ENCODE measurements at places on chromosomes 7 and 10. TPM values are rescaled to one million over a fixed set of nuclear protein-coding genes. Genes with fewer than 3 reads are reported as not detected.

SPOCK2 gene
- 174 TPM for polyA plus RNA-seq

MMP21 gene
- not detected for polyA plus RNA-seq

IL6 gene
- not detected for polyA plus RNA-seq

PRKG1 gene
- not detected for polyA plus RNA-seq

CFAP46 gene
- not detected for polyA plus RNA-seq

HGF gene
- polyA plus RNA-seq: not detected

ASZ1 gene
- not detected for polyA plus RNA-seq

HKDC1 gene
- 8.1 TPM for polyA plus RNA-seq

PDZD7 gene
- polyA plus RNA-seq: 0.29 TPM

IGFBP1 gene
- polyA plus RNA-seq: not detected

TMEM176B gene
- polyA plus RNA-seq: not detected

SFTPD gene
- polyA plus RNA-seq: not detected

CYP2C8 gene
- not detected for polyA plus RNA-seq

EBLN1 gene
- polyA plus RNA-seq: not detected

HABP2 gene
- polyA plus RNA-seq: not detected

ARPC1A gene
- 64.2 TPM for polyA plus RNA-seq

ANXA8 gene
- polyA plus RNA-seq: not detected

FKBP6 gene
- not detected for polyA plus RNA-seq

SOSTDC1 gene
- polyA plus RNA-seq: not detected

SFTPA2 gene
- polyA plus RNA-seq: not detected

ADAMTS14 gene
- polyA plus RNA-seq: not detected

INPP5F gene
- polyA plus RNA-seq: 5.5 TPM

CCZ1 gene
- polyA plus RNA-seq: 46.8 TPM

CLDN4 gene
- polyA plus RNA-seq: 0.05 TPM

JAKMIP3 gene
- 0.03 TPM for polyA plus RNA-seq

FASTK gene
- 51.2 TPM for polyA plus RNA-seq

TMEM184A gene
- polyA plus RNA-seq: not detected

ADARB2 gene
- polyA plus RNA-seq: not detected

SCIN gene
- not detected for polyA plus RNA-seq

ABCC2 gene
- polyA plus RNA-seq: 0.72 TPM

NME8 gene
- polyA plus RNA-seq: not detected

VWDE gene
- polyA plus RNA-seq: not detected

GNGT1 gene
- polyA plus RNA-seq: not detected

GPR141 gene
- not detected for polyA plus RNA-seq

SGCE gene
- 2.2 TPM for polyA plus RNA-seq

CHST3 gene
- polyA plus RNA-seq: not detected

PRRT4 gene
- polyA plus RNA-seq: 0.16 TPM

GNG11 gene
- not detected for polyA plus RNA-seq
